Osteocyte (in vitro differentiated cells): ENCODE measurements at places on chromosomes 7 and 10.

DNA sequence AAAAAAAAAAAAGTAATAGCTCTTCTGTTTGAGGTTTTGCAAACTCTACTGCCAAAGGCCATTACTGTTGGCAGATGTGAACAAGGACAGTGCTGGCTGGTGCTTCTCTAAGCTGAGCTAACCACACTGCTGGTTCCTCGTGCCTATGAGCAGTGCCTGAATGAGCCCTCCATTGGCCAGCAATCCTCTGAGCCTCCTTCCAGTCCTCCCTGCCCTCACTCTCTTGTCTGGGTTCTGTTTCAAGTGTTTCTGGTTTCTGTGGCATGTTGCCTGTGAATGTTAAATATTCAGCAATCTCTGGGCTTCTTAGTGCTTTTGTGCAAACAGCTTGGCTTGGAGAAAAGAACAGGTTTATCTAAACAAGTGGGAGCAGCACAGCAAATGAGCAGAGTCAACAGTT is 161.3 kb upstream of the AUTS2 start:
- DNase-seq, result no peak

- no peak for DNase-seq
Observed at GRCh38 chr10:74891053-74891452, 64.7 kb downstream of the KAT6B start.

DNA sequence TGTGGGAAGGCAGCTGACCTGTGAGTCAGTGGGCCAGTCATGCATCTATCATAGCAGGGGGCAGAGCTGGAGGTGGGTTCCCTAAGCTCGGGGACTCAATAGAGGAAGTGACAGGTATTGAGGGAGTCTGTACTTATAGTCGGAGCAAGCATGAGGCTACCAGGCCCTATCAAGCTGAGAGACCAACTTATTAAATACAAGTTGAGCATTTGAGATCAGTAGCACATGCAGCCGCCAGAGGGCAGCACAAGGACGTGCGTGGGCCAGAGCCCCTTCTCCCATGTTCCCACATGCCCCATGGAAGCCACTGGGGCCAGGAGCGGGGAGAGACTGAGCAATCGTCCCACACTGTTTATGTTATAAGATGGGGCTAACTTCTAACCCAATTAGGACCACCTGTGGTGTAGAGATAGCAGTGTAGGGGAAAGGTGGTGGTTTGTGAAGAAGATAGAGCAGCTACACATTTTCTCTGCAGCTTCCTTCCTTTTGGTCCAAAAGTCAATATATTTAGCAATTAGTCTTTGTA is 13.0 kb upstream of the STK31 start:
- no peak for DNase-seq

GRCh38 chr10:26805567-26806245 is 55.1 kb downstream of the ABI1 start:
- no peak for DNase-seq

DNA sequence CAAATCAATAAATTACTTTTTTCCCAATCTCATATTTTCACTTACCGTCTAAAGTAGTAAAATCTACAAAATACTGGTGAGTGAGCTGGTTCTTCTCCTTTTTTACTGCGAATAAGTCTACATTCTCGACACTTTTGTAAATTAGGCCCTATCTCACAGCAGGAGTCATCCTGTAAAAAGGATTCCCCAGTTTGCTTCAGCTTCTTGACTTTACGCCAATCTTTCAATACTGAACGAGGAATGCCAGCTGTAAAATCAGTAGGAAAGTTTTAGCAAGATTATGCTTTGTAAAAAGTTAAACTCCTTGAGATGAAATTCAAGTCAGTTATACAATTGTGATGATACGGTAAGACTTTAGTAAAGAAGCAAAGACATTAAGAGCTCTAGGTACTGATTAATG is 67.3 kb downstream of the NRBF2 start:
- no peak for DNase-seq

- no peak for DNase-seq
Observed at GRCh38 chr10:78255796-78256638, 222.4 kb downstream of the RPS24 start.

- no peak for DNase-seq
Observed at GRCh38 chr7:115047958-115048720, 126.2 kb downstream of the MDFIC start.

DNA sequence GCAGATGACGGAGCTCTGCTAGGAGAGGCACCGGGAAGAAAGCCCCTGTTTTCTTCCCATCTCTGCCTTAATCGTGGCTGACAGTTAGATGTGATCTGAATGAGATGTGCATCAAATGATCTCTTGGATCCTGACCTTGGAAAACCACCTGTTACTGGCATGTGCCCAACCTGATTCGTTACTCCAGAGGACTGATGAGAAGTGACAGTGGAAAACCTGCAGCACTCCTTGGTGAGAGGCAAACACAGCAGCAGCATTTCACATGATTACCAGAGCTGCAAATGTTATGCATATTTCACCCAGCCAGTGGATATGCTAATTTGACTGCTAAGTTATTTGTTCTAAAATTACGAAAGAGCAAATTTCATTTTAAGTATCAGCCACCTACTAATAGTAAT is 95.3 kb downstream of the PTPRN2 start:
- no peak for DNase-seq

DNA sequence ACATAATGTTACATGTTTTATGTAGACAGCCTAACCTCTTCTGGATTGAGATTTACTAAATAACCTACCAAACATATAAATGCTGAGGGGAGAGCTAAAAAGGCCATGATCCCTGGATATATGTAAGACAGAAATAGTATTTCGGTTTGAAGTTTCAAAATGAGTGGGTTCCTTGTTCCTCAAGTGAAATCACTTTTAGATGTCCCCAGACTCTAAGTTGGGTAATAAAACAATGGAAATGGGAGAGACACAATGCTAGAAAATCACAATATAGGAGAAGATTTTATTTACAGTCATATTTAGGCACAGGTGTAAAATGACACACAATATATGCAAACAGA is 56.5 kb downstream of the SHTN1 start:
- no peak for DNase-seq

- DNase-seq, result no peak
Observed at GRCh38 chr7:47685151-47685550, 103.2 kb upstream of the TNS3 start.

- DNase-seq, result no peak
Observed at GRCh38 chr10:68987611-68988010, 992 bp upstream of the KIFBP start.

DNA sequence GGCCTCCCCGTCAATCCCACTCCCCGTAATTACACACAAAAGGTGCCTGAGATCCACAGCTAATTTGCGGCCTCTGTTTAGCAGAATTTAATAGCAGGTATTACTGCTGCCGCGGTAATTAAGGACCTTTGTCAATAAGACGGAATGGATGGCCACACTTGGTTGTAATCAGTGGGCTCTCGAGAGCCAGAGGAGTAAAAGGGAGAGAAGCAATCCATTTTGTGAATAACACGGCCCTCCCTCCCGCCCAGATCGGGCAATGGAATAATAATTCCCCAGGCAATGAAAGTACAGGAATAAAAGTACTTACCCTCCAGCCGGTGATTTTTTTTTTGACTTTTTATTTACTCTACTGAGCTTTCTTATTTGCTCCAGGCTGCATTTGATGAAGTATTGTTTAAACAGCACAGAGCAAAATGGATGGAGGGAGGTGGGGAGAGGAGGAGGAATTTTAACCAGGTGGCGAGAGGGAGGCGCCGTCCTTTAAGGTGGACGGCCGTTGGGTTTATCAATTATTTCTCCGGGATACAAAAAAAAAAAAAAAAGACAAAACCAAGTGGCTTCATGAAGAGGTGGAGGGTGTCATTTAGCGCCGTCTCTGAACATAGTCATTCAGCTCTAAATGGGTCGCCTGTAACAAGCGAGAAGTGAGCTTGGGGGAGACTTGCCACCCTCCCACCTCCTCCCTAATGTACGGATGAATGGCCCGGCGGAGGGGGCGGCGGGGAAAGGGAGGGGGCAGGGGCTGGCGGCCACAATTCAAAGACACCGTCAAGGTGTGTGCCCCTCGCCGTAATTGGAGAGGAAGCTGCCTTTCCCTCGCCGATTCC is 120.3 kb downstream of the BUB3 start:
- DNase-seq, result no peak

DNA sequence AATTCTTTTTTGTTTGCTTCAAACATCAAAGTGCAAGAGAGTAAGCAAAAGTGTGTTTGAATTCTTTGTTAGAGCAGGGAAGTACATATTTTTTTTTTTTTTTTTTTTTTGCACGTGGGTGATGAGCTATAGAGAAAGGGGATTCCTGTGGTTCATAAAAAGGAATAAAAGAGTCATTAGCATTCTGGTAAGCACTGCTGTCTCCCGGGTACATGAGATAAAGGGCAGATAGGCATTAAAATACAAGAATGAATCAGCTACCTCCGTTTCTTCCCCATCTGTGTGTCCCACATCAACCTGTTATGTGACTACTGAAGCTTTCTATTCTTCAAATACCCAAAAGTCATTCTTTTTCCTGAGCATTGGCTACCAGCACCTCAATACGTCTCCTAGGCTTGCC is 102.4 kb upstream of the SEMA3D start:
- no peak for DNase-seq

DNA sequence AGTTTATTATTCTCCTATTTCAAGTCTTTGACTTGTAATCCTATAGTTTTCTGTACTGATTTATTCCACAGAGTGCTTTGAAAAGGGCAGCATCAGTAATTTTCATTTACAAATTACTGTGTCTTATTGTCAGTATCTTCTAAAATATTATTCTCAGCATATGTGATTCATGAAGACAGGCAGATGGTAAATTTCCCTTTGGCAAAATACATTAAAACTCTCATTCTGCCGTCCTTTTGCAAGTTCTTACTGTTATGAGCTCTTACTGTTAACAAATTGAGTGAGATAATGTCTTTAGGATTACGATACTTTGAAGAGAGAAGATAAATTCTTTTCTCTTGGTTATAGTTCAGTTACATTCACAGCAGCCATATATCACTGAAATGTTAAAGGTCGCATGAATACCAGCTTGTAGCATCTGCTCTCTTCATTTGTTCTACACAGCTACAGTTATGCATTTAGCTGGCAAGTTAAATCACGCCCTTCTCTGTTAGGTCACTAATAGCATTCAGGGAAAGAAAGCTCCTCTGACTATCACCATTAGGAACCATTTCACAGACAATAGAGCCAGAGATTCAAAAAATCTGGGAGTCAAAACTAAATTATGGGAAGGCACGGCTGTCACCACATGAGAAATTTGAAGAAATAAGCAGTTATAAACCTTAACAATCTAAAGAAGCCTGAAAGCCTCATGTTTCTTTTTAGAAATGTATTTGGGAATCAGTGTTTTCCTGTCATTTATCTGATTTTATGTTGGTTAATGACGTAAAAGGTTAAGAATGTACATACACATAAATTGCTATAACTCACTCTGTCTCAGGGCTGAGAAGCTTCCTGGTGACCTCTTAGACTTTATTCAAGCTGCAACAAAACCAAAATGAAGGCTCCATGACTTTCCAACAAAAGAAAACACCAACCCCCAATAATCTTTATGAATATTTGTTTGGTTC is 109.6 kb upstream of the SP4 start:
- no peak for DNase-seq

DNA sequence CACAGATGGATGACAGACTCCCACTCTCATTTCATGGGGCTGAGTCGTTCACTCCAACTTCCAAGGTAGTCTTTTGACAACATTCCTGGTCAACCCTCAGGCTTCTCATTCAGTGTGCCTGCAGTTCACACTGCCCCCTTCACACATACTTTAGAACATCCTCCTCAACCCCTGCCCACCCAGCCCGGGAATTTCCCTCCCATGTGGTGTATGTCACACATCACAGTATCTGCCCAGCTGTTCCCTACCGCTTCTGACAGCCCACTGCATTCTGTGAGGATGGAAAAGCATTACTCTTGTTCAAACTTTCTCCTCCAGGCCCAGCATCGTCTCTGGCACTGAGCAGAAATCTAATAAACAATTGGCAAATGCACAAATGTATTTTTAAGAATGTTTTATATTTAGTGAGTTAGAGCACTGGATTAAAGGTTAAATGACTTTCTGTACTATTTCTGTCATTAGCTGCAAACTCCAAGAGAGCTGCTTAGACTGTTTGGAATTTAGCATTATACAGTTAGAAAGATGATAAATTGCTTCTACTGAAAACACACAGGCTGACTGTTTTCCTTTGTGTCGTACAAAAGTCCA is 110.4 kb downstream of the SFMBT2 start:
- DNase-seq, result no peak

DNA sequence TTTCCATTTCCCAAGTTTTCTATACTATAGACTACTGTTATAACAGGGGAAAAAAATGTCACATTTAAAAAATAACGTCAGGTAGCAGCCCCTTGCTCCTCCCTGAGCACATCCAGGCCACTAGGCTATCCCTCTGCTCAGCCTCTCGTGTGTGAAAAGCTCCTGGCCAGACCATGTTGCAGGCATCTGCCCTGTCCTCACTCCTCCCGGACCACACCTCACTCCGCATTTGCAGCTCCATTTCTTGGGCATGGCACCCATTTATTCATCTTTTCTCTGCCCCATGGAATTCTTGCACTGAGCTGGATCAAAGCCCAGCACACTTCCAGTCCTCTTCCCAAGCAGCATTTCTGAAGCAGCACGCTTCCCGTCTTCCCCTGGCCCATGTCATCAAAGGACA is 1.4 kb upstream of the GDF2 start:
- DNase-seq, result no peak

DNA sequence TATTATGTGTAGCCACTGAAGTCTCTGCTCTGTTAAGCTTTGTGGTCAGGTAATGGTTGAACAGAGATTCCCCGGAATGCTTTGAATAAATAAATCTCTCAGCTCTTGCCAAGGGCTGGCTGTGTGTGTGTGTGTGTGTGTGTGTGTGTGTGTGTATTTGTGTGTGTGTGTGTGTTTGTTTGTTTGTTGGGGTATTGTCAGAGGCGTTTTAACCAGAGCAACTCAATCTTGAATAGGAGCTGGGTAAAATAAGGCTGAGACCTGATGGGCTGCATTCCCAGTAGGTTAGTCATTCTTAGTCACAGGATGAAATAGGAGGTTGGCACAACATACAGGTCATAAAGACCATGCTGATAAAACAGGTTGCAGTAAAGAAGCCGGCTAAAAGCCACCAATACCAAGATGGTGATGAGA is 256.2 kb upstream of the CACNA2D1 start:
- DNase-seq, result no peak

- no peak for DNase-seq
Observed at GRCh38 chr7:94996369-94996768, 89.0 kb downstream of the PPP1R9A start.

DNA sequence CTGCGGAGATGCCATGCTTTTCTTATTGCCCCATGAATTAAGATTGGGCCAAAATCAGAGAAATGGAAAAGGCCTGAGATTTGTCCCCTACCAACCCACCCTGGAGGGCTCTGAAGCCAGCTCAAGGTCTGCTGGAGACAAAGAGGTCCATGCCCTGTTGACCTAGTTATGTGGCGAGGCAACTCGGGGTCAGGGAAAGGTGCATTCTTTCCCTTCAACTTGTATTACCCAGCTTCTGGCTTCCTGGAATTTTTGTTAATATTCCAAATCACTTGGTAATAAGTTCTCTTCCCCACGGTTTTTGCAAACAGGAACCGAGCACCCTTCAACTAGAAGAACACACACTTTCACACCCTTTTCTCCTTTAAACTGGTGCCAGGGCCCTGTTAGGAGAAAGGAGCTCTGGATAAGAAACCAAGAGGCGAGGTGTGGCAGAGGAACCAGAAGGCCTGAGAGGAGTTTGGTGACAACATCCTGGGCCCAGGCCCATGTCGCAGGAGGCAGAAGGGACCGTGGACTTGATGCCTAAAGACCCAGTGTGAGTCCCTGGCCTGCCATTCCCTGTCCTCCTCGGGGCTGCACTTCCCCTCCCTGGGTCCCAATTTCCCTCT is 12.5 kb upstream of the SFRP5 start:
- no peak for DNase-seq

- no peak for DNase-seq
Observed at GRCh38 chr7:149790146-149790548, 16.8 kb upstream of the ZNF467 start.

- no peak for DNase-seq
Observed at GRCh38 chr10:23585666-23586065, 146.8 kb downstream of the OTUD1 start.
